ENCODE measurements at places on chromosomes 1 and 21.
A peak's percentile ranks its signal among the peaks of the same experiment; 100 is the strongest.

DNA sequence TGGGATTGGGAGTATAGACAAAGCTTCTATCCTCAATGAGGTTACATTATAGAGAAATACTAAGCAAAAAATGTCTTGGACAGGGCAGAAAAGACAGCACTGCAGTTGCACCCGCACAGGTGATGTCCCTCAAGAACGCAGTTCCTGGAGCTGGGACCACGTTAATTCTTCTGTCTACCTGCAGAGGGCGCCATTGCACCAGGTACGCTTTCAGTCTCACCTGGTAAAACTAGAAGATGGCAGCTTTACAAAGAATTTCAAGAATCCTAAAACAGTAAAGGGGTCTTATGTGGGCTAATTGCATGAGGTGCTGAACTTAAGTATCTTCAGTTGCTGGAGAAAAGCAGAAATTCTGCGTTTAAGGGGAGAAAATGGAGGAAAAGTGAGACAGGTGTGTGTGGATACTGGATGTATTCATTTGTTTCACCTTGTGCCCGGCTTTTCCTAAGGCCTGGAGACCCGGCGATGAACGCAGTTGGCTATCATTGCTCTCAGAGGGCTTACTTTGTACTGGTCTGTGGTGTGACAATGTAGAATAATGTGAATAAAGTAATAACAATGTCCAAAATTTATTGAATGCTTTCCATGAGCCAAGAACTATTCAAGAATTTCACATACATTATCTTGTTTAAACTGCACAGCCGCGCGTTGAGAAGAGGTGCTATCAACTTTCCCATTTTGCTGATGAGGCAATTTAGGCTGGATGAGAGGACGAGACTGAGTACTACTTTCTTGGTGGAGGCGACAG, 276.3 kb upstream of the GREM2 start:
- peak; percentile 8 for DNase-seq

- no peak for DNase-seq
Observed at GRCh38 chr21:27250366-27250765, 283.5 kb upstream of the ADAMTS5 start.

- DNase-seq: no peak
Observed at GRCh38 chr1:44644806-44645205, 29.5 kb downstream of the TMEM53 start.

DNA sequence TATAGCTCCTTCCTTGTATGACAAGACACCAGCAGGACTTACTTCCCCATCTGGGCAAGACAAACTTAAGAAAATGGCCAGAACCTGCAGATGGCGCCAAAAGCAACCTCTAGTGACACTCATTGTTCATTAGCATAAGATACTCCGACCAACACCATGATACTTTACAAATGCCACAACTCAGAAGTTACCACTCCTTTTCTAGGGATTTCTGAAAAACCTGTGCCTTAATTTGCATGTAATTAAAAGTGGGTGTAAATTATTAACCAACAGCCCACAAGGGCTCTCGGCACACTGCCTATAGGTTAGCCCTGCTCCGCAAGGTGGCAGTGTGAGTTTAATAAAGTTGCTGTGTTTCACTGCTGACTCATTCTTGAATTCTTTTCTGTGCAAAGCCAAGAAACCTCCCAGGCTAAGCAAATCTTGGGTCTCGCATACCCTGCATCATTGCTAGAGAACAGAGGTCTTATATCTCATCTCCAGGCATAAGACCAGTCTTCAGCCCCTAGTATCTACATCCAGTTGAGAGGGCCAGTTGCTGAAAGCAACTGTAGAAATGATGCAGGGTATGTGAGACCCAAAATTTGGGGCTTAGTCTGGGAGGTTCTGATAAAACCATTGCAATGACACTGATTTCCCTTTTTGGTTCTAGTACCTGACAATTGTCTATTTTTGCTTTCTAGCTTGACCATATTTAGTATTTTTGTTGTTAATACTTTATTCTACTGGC, 86.4 kb downstream of the FAF1 start:
- DNase-seq: peak; percentile 62

DNA sequence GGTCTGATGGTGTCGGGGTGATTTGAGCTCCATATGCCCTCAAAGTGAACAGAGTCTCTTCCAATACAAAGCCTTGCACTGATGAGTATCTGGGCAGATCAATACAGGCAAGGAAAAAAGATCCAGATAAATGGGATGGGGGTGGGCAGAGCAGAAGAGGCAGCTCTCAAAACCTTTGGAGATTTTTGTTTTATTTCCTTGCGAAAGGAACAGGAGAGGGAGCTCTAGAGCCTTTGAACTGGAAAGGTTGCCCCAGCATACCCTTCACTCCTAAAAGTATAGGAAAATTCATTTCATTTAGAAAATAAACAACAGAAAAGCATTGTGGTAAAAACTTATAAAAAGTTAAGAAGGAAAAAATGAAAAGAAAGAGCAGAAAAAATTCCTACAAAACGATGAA, 31.4 kb upstream of the OLIG2 start:
- peak; percentile 49 for DNase-seq

DNA sequence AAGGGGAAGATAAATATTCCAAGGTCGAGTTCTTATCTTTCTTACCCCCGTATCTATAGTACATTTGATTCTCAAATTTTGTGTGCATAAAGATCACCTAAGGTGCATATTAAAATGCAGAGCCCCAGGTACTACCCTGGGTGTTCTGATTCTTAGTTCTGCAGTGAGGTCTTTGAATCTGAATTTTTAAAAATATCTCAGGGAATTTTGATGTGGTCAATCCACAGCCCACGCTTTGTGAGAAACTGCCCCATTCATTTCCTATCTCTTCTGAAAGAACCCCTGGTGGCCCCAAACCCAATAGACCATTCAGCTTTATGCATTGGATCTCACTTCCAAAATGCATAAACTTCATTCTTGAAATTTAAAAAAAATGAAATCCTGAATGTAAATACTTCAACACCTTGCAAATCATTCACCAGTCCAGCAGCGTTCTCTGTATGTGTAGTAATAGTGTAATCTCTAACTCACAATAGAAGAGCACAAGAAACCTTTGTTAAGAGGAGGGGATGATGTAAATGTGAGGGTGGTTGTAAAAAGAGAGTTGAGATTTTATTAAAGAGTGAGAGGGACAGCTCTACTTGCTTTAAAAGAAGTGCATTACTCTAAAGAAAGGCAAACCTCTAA, 108.8 kb upstream of the ZP4 start:
- DNase-seq: no peak

- peak; percentile 83 for DNase-seq
Observed at GRCh38 chr1:168582688-168583336, 6.4 kb downstream of the XCL1 start.

GRCh38 chr1:212241501-212241900, 43.7 kb upstream of the PPP2R5A start:
- DNase-seq: no peak

- no peak for DNase-seq
Observed at GRCh38 chr1:230618537-230618936, 23.7 kb upstream of the COG2 start.

DNA sequence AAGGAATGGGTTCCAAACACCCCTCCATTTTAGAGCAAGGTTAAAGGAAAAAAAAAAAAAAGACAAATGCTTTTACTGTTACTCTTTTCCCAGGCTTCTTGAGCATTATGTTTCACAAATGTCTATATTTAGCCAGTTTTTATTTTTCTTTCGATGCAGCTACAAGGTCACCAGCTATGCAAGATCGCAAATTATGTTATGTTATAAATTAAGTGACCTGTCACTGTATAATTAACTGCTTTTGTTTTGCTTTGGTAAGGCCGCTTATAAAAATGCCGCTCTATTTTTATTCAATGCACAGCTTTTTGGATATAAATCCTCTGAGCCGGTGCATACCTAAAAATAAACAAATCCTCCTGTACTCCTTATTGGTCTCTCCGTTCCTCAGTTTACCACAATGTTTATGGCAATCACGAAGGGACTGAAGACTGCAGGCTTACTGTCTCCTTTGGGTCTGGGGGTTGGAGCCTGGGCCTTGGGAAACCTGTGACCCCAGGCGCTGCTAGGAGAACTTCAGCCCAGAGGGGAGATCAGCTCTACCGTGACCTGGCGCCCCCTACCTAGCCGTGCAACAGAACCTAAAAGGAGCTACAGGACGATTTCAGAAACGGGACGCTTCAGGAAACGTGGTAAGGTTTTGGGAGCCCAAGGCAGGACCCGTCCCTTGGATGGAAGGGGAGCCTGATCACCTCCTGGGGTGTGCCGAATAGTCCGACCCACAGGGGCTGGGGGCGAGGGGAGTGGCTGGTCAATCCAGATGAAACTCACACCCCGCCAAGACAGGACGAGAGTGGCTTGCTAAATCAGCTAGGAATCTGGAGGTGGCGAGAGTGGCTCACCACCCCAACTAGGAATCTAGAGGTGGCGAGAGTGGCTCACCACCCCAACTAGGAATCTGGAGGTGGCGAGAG, 101.2 kb upstream of the CD55 start:
- DNase-seq: no peak

GRCh38 chr1:43344267-43344850, 6.7 kb downstream of the MPL start:
- DNase-seq: no peak

DNA sequence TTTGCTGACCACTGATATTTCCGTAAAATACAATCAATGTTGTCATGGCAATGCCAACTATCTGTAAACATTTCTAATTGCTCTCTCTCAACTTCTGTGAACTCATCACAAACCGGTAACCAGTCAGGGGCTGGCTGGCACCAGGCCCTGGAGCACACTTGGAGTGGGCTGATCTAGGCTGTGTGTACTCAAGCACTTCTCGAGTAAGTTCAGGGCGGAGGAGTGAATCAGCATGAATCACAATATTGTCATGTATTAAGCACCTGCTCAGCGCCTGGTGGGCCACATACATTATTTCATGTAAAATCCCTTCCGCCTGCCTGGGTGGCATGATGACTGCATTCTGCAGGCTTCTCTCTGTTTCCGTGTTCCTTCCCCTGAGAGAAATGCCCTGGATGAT, 212.4 kb downstream of the FOXD2 start:
- peak; percentile 9 for DNase-seq

GRCh38 chr1:155178441-155179111, 4.9 kb downstream of the TRIM46 start:
- DNase-seq: no peak

GRCh38 chr21:26138615-26139257, 31.8 kb downstream of the APP start:
- peak; percentile 55 for DNase-seq

GRCh38 chr1:197222780-197223179, 45.3 kb upstream of the CRB1 start:
- no peak for DNase-seq

DNA sequence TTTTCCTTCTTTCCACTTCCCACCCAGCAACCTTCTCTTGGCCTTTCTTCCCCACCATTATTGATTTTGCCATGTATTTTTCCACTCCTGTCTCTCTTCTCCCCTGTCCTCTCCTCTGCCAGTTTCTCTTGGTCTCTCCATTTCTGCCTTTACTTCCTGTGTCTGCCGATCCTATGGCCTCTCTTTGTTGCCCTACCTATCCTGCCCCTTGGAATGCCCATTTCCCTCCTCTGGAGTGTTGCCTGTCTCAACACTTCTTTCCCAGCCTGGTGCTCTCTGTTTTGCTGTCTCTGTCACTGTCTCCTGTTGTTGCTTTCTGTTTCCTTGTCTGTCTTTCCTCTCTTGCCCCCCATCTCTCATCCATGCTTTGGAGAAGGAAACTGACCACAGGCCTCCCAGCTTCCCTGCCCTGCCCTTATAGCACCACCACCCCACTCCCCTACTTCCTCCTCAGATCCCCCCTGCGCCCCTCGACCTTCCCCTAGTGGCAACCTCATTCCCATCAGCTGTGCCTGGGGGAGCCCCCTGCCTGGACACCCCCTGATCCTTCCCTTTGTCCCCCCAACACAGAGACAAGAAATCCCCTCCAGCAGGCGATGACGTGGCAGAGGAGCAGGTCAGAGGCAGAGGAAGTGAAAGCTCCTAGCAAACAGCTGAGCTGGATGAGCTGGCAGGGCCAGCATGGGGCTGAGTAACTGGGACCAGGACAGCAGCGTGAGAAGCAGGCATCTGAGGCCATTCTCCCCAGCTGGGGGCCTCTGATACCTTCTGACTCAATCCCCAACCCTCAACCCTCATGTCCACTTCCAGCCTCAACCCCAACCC, 6.6 kb upstream of the ETV3L start:
- peak; percentile 64 for DNase-seq

DNA sequence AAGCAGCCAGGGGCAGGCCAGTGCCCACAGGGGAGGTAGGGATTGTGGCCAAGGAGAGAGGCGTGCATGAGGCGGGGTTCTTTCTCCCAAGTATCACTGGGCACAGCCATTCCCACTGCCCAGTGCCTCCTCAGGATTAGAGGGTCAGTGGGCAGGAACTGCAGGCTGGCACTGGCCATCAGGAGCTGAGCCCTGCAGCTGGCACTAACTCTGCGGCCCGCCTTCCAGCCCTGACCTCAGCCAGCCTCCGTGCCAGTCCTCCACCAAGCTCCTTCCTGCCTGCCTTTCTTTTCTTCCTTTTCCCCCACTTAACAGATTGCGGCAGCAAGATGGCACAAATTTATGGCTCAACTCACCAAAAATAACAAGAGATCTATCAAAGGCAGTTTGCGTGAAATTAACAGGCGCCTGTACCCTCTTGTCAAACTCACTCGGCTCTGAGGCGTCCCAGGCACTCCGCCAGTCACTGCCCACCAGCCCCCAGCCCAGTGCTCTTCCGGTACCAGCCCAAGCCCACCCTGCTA, 11.1 kb downstream of the ADGRB2 start:
- DNase-seq: no peak

GRCh38 chr1:35524106-35524505, 33.1 kb downstream of the KIAA0319L start:
- DNase-seq: no peak

- no peak for DNase-seq
Observed at GRCh38 chr1:228958741-228959140, 223.5 kb downstream of the RHOU start.

DNA sequence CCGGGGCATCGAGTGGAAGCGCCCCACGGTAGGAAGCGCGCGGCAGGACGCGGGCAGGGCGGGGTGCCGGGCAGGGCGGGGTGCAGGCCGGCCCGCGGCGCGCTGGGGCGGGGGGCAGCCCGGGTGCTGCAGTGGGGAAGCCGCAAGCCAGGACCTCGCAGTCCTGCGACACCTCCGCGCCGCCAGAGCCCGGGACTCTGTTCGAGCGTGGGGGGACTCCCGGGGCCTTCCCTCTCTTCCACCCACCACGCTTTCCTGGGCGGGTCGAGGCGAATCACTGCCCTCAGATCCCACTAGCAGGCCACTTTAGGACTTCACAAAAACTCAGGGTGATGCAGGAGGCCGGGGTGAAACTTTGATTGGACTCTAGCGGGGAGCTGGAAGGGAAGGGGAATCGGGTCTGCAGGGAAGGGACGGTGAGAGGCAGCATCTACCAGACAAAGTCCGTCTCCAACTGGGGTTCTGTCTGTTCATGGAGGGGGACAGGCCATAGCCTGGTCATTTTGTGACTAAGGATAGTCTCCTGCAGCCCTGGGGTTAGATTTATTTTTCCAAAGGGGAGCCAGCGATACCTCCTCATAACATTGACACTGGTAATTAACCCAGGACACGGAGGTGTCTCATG, 623 bp downstream of the CAPN2 start:
- DNase-seq: peak; percentile 59

DNA sequence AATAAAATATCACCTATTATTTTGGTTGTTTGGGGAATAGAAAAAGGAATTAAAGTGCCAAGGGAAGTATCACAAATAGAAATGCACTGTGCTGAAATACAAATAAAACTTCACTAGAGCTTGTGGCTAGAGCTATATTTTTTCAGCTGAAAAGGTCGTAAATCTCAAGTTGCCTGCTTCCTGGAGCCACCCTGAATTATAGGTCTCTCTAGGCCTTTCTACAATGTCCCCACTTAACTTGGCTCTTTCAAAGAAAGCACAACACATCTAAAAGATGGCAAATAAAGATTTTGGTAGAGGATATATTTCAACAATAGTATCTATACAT, 5.0 kb upstream of the RNF2 start:
- DNase-seq: no peak

Data from adipocyte (in vitro differentiated cells).